CD4-positive, alpha-beta T cell (primary cell): ENCODE measurements at places on chromosomes 1 and 21. TPM values are rescaled to one million over a fixed set of nuclear protein-coding genes. Genes with fewer than 3 reads are reported as not detected.

GRCh38 chr1:21770201-21770600, 12.7 kb downstream of the USP48 start:
- no peak for DNase-seq

DNA sequence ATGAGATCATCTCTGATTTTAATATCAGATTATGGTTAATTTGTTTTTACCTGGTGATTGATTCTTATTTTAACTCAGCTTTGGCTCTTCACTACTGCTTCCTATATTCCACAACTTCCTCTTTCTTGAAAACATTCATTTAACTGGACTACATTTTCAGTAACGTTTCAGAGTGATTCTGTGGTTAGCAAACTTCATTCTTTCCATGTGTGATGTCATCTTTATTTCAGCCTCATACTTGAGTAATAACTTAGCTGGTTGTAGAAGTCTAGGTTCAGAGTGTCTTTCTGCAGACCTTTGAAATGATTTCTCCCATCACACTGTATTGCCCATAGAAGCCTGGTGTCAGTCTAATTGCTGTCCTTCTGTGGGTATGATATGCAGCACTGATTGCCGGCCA, 36.0 kb upstream of the SLC35F3 start:
- no peak for DNase-seq

DNA sequence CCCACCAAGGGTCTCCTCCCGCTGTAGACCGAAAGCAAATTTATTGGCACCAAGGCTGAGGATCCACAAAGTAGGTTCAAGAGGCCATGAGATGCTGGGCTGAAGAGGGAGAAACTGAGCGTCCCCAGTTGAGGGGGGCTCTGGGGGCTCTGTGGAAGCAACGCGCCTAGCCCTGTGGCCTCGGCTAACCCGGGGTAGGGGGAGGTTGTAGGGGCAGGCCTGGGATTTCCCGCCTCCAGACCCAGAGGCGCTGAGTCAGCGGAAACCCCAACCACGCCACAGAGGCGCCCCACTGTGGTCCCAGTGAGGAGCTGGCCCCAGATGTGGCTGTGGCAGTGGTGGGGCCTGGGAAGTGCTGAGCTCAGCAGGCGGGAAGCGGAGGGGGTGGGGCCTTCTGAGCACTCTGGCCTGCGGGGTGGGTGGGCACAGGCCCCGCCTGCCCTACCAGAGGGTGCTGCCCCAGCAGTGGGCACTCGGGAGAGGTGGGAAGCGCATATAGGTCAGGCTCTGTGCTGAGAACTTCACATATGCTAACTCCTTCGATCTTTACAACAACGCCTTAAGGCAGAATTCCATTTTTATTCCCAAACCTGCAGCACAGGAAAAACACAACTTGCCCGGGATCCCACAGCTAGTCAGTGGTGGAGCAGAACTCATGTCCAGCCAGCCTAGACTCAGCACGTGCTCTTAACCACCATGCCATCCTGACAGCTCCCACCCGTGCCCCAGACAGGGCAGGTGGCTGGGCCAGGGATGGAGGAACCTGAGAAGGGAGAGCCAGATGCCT, 1.5 kb upstream of the COL16A1 start:
- peak; percentile 8 for DNase-seq

DNA sequence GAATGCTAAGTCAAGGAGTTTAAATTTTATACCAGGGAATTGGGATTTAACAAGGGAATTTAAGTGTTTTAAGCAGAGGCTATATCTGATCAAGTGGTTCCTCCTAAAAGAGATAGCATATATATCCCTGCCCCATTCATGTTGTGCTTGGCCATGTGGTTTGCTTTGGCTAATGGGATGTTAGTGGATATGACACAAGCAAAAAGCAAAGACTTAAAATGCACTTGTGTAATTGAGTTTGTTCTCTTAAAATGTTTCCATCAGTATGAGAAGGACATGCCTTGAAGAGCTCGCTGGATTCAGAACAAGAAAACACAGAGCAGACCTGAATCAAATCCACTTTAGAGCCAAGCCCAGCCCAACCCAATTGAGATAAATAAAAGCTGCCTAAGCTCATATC, 22.4 kb downstream of the C1orf87 start:
- DNase-seq = no peak

Gene CYP4A11
- total RNA-seq = not detected

GRCh38 chr1:11671205-11671543, 7.2 kb downstream of the FBXO6 start:
- no peak for DNase-seq

Gene NEK2
- not detected for total RNA-seq

Gene NEGR1
- total RNA-seq = 0.03 TPM

DNA sequence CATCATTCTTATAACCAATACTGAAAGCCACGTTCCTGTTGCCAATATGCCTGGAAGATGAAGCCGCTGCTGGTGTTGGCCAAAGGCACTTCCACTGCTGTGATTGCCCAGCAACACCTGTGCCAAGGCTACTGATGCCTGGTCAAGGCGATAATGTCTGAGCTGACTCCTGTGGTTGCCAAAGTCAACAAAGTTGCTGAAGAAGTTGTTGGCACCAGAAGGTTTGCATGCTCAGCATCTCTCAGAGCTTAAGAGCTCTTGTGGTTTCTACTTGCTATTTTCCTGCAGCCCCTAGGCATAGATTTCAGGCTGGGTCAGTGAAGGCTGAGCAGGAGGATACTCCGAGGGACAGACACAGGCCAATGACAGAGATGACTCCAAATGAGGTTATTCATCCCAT, 63.4 kb upstream of the RAB3GAP2 start:
- no peak for DNase-seq

DNA sequence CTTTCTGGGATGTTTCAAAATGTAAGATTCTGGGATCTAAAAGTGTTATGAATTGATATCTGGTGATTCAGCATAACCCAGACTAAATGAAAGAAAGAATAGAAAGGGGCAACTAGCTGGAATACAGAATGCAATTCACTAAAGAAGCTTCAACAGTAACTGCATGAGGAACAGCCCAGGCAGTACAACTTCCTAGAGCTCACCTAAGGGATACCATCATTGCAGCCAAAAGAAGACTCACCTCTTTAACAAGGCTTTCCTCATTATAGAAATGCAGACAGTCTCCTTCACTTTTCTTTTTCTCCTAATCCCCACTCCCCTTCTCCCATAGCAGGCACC, 6.3 kb downstream of the RGS5 start:
- DNase-seq = no peak

DNA sequence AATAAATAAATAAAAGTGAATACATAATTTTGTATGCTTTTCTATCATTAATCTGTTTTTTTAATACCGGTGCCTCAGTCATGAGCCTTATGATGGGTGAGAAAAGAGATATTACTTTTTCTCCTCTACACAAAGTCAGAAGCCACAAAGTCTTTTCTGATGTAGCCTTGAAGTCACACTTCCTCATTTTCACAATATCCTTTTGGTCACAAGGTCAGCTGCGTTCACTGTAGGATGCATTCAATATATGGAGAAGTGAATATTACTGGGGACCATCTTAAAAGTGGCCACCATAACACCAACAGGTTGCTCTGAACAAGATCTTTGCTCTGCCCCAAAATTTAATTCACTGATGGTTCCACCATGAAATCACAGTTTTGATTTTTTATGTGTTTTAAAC, 83.3 kb upstream of the TNR start:
- DNase-seq = no peak

GRCh38 chr1:235720544-235720943, 71.0 kb upstream of the GNG4 start:
- DNase-seq = no peak

Gene DNAJC8
- total RNA-seq = 56.9 TPM
